ENCODE measurements at places on chromosomes 4 and X.

- DNase-seq: no peak
Observed at GRCh38 chrX:131915488-131915887, 107.6 kb upstream of the STK26 start.

DNA sequence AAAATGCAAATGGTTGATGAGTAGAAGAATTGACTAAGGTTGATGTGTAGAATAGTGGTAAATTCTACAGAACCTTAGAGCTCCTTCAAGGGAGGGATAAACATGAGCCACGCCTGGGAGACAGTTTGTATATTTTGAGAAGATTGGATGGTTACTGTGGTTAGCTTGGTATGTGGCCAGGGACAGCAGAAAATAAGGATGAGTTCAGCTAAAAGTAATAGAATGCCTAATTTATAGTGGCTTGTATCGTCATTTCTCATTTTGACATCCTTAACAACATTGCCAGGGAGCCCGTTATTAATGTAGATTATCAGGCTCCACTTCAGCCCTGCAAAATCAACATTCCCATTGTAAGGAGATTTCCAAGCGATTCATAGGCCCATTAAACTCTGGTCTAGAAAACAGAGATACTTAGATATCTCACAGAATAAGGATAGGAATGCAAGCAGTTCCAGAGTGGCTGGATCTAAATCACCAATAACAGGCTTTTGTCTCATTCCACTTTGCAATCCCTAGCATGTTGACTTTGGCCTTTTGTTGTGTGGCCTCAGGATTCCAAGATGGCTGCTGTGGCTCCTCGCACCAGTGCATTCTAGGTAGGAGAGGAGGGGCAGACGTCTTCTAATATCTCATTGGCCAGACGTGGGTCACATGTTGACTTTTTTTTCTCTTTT, 6.4 kb upstream of the PTTG2 start:
- DNase-seq: no peak

DNA sequence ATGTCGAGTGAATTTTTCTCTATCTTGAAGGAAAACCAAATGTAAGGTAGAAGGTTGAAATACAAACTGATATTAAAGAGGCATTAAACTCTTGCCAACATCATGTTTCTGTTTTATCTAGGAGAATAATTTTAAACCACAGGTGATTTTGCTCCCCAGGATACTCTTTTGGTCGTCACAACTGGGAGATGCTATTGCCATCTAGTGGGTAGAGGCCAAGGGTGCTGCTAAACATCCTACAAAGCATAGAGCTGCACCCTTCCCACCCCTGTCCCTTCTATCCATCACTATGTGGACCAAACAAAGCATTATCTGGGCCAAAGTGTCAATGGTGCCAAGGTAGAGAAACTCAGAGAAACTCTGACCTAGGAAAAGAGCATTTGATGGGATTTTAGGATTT, 154.6 kb upstream of the MAGEB2 start:
- no peak for DNase-seq

DNA sequence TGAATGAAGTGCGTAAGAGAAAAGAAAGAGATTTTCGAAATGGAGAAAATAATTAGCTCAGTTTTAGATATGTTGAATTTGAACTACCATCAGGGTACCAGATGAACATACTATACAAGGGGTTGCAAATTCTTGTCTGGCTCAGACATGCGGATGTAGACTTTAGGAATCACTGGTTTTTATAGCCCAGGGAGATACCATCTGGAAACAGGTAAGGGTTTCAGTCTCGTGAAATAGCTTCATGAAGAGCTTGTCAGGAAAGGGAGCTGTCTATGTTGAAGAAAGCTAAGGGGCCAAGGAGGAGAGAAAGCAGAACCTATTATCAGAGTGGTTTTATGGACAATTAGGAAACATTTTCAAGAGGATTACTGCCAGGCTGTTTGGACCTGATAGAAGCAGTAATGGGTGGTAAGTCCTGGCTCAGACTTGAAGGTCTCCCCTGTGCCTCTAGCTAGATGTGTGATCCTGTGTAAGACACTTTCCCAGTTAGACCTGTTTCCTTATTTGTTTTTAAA, 6.7 kb downstream of the RAB9A start:
- DNase-seq: no peak

GRCh38 chr4:2942037-2942531, 21.1 kb downstream of the NOP14 start:
- DNase-seq: no peak

- DNase-seq: no peak
Observed at GRCh38 chr4:87838205-87838604, 5.4 kb downstream of the MEPE start.

Measured in T-helper 1 cell (primary cell).